SJCRH30 (cell line): ENCODE measurements at places on chromosomes 7 and 10. TPM values are rescaled to one million over a fixed set of nuclear protein-coding genes. Genes with fewer than 3 reads are reported as not detected.

COL1A2 gene
- total RNA-seq = 0.12 and 0.20 TPM in 2 replicates

- no peak overlapping the region for H3K27ac ChIP-seq
- H3K4me1 ChIP-seq = no peaks in the 10 kb centered on the region
- H3K27me3 ChIP-seq = no peaks in the 10 kb centered on the region
- H3K36me3 ChIP-seq = no peaks in the 10 kb centered on the region
- no peak for DNase-seq
Measured at GRCh38 chr7:81902536-81902935, 132.7 kb upstream of the HGF start.

DNA sequence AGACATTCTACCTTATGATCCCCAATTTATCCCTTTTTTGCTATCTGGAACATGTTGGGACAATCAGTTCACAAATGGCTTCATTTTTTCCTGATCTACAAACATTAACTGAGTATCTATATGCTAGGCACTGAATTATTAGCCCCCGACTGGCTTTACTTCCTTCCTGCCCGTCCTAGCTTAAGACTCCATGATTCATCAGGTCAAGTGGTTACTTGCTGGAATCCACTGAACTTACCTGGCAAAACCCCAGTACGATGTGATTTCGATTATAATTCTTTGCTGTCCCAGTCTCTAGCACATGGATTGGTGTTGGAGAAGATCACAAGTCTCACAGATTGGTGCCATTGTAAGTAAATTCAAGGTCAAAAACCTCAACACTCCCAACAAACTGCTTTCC is 77.1 kb downstream of the ORC5 start:
- no peak for DNase-seq
- no peaks in the 10 kb centered on the region for H3K27me3 ChIP-seq
- H3K4me1 ChIP-seq = peaks cover 3% of the 10 kb centered on the region; the same call in 1 of the 2 replicates
- H3K27ac ChIP-seq = no peak overlapping the region

DNA sequence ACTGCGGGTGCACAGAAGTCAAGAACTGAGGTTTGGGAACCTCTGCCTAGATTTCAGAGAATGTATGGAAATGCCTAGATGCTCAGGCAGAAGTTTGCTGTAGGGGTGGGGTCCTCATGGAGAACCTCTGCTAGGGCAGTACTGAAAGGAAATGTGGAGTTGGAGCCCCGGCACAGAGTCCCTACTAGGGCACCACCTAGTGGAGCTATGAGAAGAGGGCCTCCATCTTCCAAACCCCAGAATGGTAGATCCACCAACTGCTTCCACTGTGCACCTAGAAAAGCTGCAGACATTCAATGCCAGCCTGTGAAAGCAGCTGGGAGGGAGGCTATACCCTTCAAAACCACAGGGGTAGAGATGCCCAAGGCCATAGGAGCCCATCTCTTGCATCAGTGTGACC is 1336.0 kb upstream of the CELF2 start:
- H3K4me1 ChIP-seq = no peaks in the 10 kb centered on the region
- no peak overlapping the region for H3K27ac ChIP-seq
- H3K36me3 ChIP-seq = no peaks in the 10 kb centered on the region
- no peaks in the 10 kb centered on the region for H3K27me3 ChIP-seq

DNA sequence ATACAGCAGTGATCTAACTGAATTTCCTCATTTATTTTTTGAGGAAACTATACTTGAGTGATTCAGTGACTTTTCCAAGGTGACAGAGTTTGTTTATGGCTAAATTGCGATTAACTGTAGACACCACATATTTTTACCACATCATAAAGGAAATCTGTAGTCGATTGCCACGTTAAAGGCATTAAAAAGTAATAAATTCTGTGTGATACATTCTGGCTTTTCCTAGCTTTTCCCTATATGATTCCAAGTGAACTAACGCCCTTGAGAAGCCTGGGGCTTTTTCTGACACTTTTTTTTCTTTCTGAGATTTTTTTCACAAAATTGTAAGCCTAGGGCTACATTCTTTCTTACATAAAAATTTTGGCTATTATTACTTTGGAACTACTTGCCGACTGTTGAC is 266.9 kb downstream of the BICC1 start:
- no peaks in the 10 kb centered on the region for H3K36me3 ChIP-seq
- no peaks in the 10 kb centered on the region for H3K27me3 ChIP-seq
- no peak overlapping the region for H3K27ac ChIP-seq
- peaks cover 9% of the 10 kb centered on the region; the same call in 1 of the 2 replicates for H3K4me1 ChIP-seq

DNA sequence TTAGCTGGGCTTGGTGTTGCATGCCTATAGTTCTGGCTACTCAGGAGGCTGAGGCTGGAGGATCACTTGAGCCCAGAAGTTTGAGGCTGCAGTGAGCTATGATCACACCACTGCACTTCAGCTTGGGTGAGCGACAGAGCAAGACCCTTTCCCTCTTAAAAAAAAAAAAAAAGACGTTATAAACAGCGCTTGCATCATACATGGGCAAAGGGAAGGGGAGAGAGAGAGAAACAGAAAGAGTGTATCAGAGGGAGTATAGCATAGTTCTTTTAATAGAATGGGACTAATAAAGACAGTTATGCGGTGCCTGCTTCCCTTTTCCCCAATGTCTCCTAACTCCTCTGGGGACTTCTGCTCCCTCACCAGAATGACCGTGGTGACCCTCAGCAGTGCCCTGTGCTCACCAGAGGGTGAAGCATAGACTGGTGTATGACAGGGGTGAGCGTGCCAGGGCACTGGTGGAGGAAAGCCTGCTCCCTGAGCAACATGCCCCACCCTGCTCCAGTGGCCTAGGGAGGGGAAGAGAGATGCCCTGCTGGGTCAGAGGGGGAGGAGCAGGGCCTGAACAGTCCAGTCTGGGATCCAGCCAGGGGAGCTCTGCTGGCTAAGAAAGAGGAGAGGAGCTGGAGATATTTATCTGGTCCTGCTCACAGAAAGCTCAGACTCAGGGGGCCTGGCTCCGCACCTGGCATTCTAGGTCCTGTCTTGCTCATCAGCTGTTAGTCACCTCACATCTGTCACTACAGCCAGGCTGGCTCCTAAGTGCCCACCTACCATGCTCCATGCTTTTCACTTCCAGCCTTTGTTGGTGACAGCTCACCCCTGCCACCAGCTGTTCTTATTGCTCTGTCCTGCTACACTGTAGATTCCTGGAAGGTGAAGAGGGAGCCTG is 2.2 kb downstream of the PDZD7 start:
- no peaks in the 10 kb centered on the region for H3K36me3 ChIP-seq
- no peak overlapping the region for H3K4me3 ChIP-seq
- H3K4me1 ChIP-seq = peaks cover 50% of the 10 kb centered on the region
- peak overlapping the region; percentile 16; the same call in 1 of the 2 replicates for H3K27ac ChIP-seq

- H3K27ac ChIP-seq = no peak overlapping the region
- no peak overlapping the region for H3K4me3 ChIP-seq
- peaks cover 42% of the 10 kb centered on the region for H3K27me3 ChIP-seq
- no peaks in the 10 kb centered on the region for H3K36me3 ChIP-seq
Measured at GRCh38 chr7:155495440-155496248, 37.7 kb downstream of the EN2 start.

GRCh38 chr10:116947841-116948529 is 57.0 kb downstream of the SHTN1 start:
- DNase-seq = no peak
- no peaks in the 10 kb centered on the region; the same call in 1 of the 2 replicates for H3K36me3 ChIP-seq
- peak overlapping the region; percentile 38 for H3K27ac ChIP-seq
- H3K4me1 ChIP-seq = peaks cover 7% of the 10 kb centered on the region

DNA sequence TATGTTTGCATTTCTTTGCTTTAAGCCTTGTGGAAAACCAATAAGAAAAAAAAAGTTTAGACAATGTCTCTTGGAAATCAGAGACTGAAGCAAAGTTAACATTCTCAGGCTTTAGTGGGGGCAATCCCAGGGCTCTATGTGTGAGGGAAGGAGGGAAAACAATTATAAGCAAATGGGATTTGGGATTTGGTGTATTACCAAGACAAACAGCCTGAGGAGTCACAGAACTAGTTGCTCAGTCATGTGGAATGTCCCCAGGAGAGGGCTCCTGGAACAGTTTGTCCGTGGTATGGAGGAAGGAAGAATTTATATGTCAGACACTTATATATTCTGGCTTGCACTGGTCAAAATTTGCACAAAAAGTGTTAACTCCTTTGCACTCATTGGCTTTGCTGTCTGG is 562.9 kb upstream of the TPK1 start:
- H3K27me3 ChIP-seq = no peaks in the 10 kb centered on the region
- no peaks in the 10 kb centered on the region for H3K4me1 ChIP-seq
- H3K27ac ChIP-seq = no peak overlapping the region
- no peak overlapping the region for H3K4me3 ChIP-seq
- no peak for DNase-seq

GRCh38 chr7:131905471-131905973 is 349.1 kb upstream of the PODXL start:
- no peaks in the 10 kb centered on the region for H3K4me1 ChIP-seq
- no peaks in the 10 kb centered on the region for H3K27me3 ChIP-seq
- no peaks in the 10 kb centered on the region; the same call in 1 of the 2 replicates for H3K36me3 ChIP-seq
- no peak overlapping the region for H3K4me3 ChIP-seq

- H3K27ac ChIP-seq = no peak overlapping the region
- no peak overlapping the region for H3K4me3 ChIP-seq
Measured at GRCh38 chr10:88281592-88282347, 301.3 kb downstream of the RNLS start.

DNA sequence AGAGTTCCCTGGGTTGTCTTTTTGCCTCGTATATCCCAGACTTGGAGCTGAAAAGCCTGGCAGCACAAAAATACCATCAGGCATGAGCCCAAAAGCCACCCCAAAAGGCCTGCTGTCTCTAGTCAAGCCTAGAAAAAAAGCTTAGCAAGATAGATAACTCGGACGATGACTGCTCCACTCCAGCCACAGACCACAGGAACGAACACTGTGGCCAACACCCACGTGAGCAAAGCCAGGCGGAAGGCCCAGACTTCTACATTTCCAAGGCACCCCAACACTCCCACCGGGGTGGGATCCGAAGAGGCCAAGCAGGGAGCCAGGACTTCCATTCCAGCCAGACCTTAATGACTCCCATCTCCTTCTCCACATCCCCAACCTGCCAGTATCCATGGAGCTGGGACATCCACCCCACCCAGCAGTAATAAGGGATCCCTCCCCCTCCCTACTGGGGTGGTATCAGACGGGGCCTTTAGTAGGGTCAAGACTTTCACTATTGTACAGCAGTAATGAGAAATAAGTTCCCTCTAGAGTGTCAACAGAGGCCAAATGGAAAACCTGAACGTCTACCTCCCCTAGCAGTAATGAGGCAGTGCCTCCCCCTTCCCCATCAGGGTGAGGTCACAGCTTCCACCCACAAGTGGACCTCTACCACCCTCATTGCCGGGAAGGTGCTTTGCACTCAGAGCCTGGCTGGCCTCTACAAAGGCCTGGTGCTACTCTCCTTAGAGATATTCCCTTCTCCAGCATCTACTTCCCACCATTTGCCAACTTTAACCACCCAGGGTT is 23.0 kb downstream of the PRLHR start:
- no peak overlapping the region for H3K4me3 ChIP-seq
- H3K27me3 ChIP-seq = no peaks in the 10 kb centered on the region; the same call in 1 of the 2 replicates
- H3K4me1 ChIP-seq = no peaks in the 10 kb centered on the region
- H3K27ac ChIP-seq = no peak overlapping the region
- no peak for DNase-seq
- H3K36me3 ChIP-seq = no peaks in the 10 kb centered on the region

- DNase-seq = no peak
- H3K36me3 ChIP-seq = no peaks in the 10 kb centered on the region
- no peak overlapping the region for H3K4me3 ChIP-seq
- H3K4me1 ChIP-seq = no peaks in the 10 kb centered on the region
- no peaks in the 10 kb centered on the region for H3K27me3 ChIP-seq
Measured at GRCh38 chr7:121961089-121961867, 88.3 kb downstream of the PTPRZ1 start.

DNA sequence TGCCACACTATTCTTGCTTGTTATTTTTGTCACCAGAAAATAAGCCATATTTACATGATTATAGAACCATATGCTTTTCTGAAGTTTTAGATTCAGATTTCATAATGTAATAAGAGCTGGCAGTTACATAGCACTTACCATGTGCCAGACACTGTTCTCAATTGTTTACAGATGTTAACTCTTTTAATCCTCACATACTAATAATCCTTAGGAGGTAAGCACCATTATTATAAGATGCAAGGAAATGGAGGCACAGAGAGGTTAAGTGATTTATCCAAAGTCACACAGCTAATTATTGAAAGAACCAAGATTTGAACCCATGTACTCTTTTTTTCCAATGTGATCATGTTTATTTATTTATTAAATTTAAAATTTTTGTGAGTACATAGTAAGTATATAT is 57.2 kb downstream of the CREB5 start:
- no peaks in the 10 kb centered on the region for H3K36me3 ChIP-seq
- no peaks in the 10 kb centered on the region for H3K27me3 ChIP-seq
- no peaks in the 10 kb centered on the region for H3K4me1 ChIP-seq
- no peak for DNase-seq

DNA sequence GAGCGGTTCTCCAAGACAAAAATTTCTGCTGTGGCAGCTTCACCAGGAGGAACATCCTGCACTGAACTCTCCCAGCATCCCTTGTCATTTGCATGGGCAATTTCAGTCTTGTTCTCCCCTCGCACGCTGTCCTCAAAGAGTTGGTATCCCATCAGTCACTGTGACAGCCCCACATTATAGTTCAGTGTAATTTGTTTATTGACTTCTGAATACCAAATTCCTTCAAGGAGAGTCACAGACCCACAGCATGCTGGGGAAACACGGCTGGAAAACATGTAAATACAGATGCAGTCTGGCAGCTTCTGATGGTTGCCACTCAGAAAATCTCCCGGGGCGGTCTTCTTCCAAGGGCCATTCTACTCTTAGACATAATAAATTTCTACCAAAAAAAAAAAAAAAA is 151.0 kb upstream of the NEBL start:
- DNase-seq = no peak
- no peaks in the 10 kb centered on the region for H3K36me3 ChIP-seq
- H3K27ac ChIP-seq = no peak overlapping the region

DNA sequence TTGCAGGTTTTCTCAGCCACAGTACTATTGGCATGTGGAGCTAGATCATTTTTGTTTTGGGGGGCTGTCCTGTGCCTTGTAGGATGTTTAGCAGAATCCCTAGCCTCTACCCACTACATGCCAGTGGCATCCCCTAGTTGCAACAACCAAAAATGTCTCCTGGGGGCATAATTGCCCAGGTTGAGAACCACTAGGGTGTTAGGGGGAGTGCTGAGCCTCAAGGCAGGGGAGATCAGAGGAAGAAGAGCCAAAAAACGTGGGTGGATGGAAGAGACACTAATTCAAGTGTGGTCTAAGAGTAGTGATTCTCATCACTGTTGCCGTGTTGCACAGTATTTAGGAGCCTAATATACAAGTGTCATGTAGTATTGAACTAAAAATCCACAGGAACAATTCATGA is 31.7 kb upstream of the CCNY start:
- no peaks in the 10 kb centered on the region; the same call in 1 of the 2 replicates for H3K4me1 ChIP-seq
- H3K27ac ChIP-seq = no peak overlapping the region

DNA sequence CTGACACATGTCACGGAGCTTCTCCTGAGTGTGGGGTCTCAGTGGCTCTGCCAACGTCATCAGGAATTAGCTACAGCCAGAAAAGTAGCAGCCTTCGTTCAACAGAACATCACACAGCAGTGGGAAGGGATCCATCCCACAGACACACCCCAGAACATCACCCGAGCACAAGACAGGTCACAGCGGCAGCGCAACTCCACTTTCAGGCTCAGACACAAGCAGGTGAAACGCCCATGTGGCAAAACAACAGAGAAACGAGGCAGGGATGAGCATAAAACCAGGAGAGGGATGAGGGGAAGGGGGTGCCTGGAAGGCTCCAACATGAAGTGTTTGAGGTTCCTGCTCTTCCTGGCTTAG is 44.8 kb downstream of the CAMK2B start:
- no peak overlapping the region for H3K4me3 ChIP-seq
- no peaks in the 10 kb centered on the region for H3K36me3 ChIP-seq
- no peak overlapping the region for H3K27ac ChIP-seq
- no peaks in the 10 kb centered on the region; the same call in 1 of the 2 replicates for H3K4me1 ChIP-seq
- DNase-seq = no peak
